SK-N-SH treated with all-trans-retinoic acid at 6 μM for 48 hours (cell line): ENCODE measurements at places on chromosomes 12 and 14.

GRCh38 chr12:124538194-124539082 lies 29.0 kb downstream of the NCOR2 start:
- peak; percentile 21 for ATAC-seq

DNA sequence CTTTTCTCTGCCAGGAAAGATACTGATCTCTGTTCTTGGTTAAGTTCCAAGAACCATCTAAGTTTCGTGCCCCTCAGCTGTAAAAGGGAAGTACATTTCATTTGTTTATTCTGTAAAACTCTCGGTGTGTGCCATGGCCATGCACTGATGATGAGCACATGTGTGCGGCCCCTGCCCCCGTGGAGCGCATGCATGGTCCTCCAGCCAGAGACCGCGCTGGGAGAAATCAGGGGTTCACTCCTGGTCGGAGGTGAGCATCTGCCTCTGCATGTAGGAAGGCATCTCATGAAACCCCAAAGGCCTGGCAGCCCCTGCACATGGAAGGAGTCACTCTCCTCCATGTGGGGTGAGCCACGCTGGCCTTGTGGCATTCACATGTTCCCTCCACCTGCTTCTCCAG lies 102.5 kb upstream of the RTL1 start:
- ATAC-seq = no peak

GRCh38 chr14:102694530-102695166 lies 82.6 kb upstream of the TRAF3 start:
- ATAC-seq = peak; percentile 84

DNA sequence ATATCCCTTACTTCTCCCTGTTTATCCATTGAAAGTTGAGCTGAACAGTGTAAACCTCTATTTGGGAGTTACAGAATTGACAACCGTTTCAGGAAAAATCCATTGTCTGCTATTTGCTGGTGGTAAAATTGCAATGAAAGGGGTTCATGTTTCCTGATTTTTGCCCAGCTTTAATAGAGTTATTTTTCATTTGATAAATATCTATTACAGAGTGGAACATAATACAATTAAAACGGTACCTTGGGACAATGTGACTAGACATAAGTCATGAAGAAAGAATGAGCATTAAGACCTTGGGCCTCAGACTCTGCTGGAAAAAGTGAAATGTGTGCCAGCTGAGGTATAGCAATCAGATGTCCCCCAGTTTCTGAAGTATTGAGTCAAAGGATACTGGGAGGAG lies 13.1 kb downstream of the PTPRR start:
- no peak for ATAC-seq
